Chondrocyte (in vitro differentiated cells): ENCODE measurements at places on chromosomes 1 and 21. TPM values are rescaled to one million over a fixed set of nuclear protein-coding genes. Genes with fewer than 3 reads are reported as not detected.

DNA sequence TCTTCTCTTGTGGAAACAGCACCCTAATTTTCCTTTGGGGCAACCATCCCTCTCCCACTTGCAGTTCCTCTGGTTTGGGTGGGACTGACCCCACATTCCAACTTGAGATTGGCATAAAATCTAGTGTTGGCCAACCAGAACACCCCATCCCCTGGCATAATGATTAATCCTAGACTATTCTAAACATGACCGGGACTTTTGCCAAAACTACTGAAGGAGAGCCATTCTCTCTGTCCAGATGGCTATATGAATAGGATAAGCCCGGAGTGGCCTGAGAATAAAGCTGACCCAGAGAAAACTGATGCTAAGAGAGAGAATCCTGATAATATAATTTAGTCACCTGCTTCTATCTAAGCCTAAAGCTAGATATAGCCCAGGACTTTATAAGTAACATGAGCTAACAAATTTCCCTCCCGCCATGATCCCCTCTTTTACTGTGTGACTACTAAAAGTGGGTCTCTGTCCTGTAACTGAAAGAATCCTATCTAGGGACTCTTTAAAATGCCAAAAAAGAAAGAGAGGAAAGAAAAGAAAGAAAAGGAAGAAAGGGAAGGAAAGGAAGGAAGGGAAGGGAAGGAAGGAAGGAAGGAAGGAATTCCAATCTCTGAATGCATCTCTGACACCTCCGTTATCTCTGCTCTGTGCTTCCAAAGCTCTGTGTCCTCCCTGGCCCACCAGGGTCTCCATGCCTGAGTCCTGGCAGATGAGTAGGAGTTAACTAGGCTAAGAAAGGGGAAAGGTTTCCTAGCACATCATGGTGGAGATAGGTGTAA lies 28.0 kb upstream of the NRDC start:
- H3K36me3 ChIP-seq: no peaks in the 10 kb centered on the region
- H3K4me3 ChIP-seq: no peak overlapping the region
- H3K27me3 ChIP-seq: no peaks in the 10 kb centered on the region
- H3K27ac ChIP-seq: peak overlapping the region; percentile 74
- H3K4me1 ChIP-seq: peaks cover 16% of the 10 kb centered on the region
- no peak for DNase-seq

DNA sequence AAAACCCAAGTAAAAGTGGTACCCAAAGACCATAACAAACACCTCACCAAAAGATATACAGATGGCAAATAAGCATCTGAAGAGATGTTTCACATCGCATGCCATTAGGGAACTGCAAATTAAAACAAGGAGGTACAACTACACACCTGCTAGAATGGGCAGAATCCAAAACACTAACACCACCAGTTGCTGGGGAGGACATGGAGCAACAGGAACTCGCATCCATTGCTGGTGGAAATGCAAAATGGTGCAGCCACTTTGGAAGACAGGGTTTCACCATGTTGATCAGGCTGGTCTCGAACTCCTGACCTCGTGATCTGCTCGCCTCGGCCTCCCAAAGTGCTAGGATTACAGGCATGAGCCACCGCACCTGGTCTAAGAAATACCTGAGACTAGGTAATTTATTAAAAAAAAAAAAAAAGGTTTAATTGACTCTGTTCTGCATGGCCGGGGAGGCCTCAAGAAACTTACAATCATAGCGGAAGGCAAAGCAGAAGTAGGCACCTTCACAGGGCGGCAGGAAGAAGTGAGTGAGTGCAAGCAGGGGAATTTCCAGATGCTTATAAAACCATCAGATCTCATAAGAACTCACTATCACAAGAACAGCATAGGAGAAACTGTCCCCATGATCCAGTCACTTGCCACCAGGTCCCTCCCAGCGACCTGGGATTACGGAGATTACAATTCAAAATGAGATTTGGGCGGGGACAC lies 30.2 kb upstream of the PRSS38 start:
- no peak for DNase-seq
- H3K4me1 ChIP-seq: peaks cover 20% of the 10 kb centered on the region
- no peaks in the 10 kb centered on the region for H3K27me3 ChIP-seq
- H3K36me3 ChIP-seq: peaks cover 6% of the 10 kb centered on the region
- no peak overlapping the region for H3K27ac ChIP-seq

- H3K36me3 ChIP-seq: no peaks in the 10 kb centered on the region
- peaks cover 8% of the 10 kb centered on the region for H3K4me1 ChIP-seq
- H3K4me3 ChIP-seq: no peak overlapping the region
- no peaks in the 10 kb centered on the region for H3K27me3 ChIP-seq
- H3K27ac ChIP-seq: no peak overlapping the region
Measured at GRCh38 chr1:59136541-59137275, 160.2 kb upstream of the FGGY start.

- no peak overlapping the region for H3K4me3 ChIP-seq
- H3K27ac ChIP-seq: no peak overlapping the region
- H3K4me1 ChIP-seq: peaks cover 26% of the 10 kb centered on the region
- no peaks in the 10 kb centered on the region for H3K27me3 ChIP-seq
- DNase-seq: no peak
- no peaks in the 10 kb centered on the region for H3K36me3 ChIP-seq
Measured at GRCh38 chr1:41713141-41713540, 205.6 kb downstream of the HIVEP3 start.

GRCh38 chr1:179867493-179868330 lies 9.9 kb downstream of the TOR1AIP2 start:
- peaks cover 26% of the 10 kb centered on the region for H3K36me3 ChIP-seq
- H3K4me3 ChIP-seq: no peak overlapping the region
- H3K27ac ChIP-seq: no peak overlapping the region
- DNase-seq: no peak
- H3K27me3 ChIP-seq: no peaks in the 10 kb centered on the region

GRCh38 chr1:78036450-78036849 lies 9.3 kb upstream of the GIPC2 start:
- no peak overlapping the region for H3K27ac ChIP-seq
- no peaks in the 10 kb centered on the region for H3K36me3 ChIP-seq
- no peak overlapping the region for H3K4me3 ChIP-seq
- H3K27me3 ChIP-seq: no peaks in the 10 kb centered on the region
- H3K4me1 ChIP-seq: peaks cover 7% of the 10 kb centered on the region

- H3K27ac ChIP-seq: peak overlapping the region; percentile 83
- H3K27me3 ChIP-seq: no peaks in the 10 kb centered on the region
- no peaks in the 10 kb centered on the region for H3K36me3 ChIP-seq
- H3K4me3 ChIP-seq: peak overlapping the region; percentile 83
Measured at GRCh38 chr1:54407154-54407403, 885 bp upstream of the SSBP3 start.

DNA sequence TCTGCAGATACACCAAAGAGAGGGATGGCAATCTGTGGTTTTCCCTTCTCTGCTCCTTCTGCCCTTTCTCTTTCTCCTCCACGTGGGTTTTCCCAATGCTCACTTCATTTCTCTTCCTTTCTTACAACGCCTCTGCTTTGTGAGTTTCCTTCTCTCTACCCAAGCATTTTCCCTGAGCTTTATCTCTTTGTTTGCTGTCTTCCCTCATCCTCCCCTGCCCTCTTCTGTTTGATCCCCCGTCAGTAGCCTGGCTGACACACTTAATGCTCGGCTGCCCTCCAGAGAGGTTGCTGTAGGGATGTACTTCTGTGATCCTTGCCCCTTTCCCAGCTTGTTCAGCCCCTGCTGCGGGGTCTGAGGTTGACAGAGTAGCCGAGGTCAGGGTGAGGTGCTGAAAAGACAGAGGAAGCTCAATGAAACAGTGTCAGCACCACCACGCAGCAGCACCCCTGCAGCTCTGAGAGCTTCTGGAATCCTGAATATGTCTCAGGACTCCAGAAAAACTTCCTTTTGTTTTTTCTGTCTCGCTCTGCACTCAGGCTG lies 6.0 kb downstream of the EDARADD start:
- H3K36me3 ChIP-seq: peaks cover 2% of the 10 kb centered on the region
- H3K27me3 ChIP-seq: peaks cover 26% of the 10 kb centered on the region

GRCh38 chr1:12386130-12386529 lies 156.3 kb downstream of the VPS13D start:
- no peak for DNase-seq
- H3K27ac ChIP-seq: no peak overlapping the region
- peaks cover 78% of the 10 kb centered on the region for H3K36me3 ChIP-seq
- H3K27me3 ChIP-seq: no peaks in the 10 kb centered on the region
- H3K4me3 ChIP-seq: no peak overlapping the region

GRCh38 chr1:12146343-12147112 lies 20.3 kb upstream of the TNFRSF1B start:
- peaks cover 1% of the 10 kb centered on the region for H3K36me3 ChIP-seq
- H3K27ac ChIP-seq: no peak overlapping the region
- peaks cover 11% of the 10 kb centered on the region for H3K4me1 ChIP-seq
- H3K4me3 ChIP-seq: no peak overlapping the region
- no peak for DNase-seq

DNA sequence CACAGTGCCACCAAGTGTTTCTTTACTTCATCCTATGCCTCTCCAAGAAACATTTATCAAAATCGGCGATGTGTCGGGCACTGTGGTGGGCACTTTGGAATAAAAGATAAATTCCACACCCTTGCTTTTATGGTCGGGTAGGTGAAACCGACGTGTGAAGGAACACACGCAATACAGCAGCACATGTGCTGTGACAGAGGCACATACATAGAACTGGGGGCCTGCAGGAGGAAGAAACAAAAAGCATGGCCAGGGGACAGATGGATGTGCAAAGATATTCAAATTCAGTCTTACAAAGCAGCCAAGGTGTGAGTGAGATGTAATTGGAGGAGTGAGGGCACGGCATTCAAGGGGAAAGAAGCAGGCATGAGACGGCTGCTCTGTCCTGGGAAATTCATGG lies 282.0 kb downstream of the PBX1 start:
- H3K4me3 ChIP-seq: no peak overlapping the region
- H3K27ac ChIP-seq: no peak overlapping the region
- H3K36me3 ChIP-seq: peaks cover 1% of the 10 kb centered on the region
- peaks cover 16% of the 10 kb centered on the region for H3K4me1 ChIP-seq
- DNase-seq: no peak

DNA sequence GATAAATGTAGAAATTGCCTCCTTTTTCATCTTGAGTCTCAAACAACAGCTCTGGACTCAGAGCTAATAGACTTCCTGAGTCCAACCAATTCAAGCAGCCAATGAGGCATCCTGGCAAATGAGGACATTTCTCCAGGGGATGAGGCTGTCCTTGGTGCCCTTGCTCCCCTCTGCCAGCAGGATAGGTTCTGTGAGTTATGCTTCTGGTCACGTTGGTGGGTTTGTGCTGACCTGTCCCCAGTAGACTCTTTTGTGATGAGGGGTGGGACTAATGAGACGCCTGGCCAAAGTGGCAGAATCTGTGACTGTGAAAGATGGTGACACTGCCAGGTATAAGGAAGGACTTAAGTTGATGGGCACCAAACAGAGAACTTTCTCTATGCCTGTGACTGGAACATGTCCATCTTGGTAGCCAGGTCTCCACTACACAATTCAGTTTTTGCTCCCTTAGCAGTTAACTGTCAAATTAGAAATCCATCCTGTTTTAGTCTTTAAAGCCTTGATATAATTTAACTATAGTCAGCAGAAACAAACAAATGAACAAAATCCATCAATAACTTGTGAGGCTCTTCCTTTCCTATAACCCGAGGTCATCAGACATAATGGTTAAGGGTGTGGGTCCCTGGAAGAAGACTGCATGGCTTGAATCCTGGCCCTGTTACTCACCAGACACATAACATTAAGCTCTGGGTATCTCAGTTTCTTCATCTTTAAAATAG lies 35.7 kb upstream of the THEM4 start:
- H3K4me3 ChIP-seq: no peak overlapping the region
- H3K36me3 ChIP-seq: no peaks in the 10 kb centered on the region
- no peak for DNase-seq
- H3K27me3 ChIP-seq: no peaks in the 10 kb centered on the region

DNA sequence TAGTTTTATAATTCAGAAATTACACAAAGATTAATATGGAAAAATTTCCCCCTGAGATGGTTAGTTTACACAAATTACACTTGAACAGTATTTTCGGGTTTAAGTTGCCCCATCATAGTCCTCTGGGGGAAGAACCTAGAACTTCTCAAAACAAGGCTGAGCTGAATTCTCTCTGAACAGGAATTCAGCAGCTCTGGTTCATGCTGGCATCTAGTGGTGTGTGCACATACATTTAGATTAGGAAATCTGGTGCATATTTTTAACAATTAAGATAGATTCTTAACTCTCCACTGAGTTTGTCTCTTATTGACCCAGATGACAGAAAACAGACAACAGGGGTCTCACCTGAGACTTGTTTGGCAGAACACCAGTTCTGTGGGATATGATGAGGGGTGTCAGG lies 410.7 kb downstream of the DSCAM start:
- no peaks in the 10 kb centered on the region for H3K36me3 ChIP-seq
- H3K4me1 ChIP-seq: no peaks in the 10 kb centered on the region
- no peak overlapping the region for H3K4me3 ChIP-seq
- no peaks in the 10 kb centered on the region for H3K27me3 ChIP-seq

The SELENBP1 gene
- 5.7 to 11.1 TPM (median 8.9 TPM) in 3 replicates for total RNA-seq

The AMY1A gene
- total RNA-seq: not detected in 3 replicates

The MORC3 gene
- 21.0 to 24.4 TPM (median 23.1 TPM) in 3 replicates for total RNA-seq

The BARHL2 gene
- not detected in 3 replicates for total RNA-seq

The PROK1 gene
- not detected in 3 replicates for total RNA-seq

The SLC35F3 gene
- total RNA-seq: not detected in 3 replicates
